Posterior cingulate gyrus (tissue), 11 donors: ENCODE measurements at places on chromosomes 16 and 17.

- DNase-seq, result no peak
These were observed 15.7 kb upstream of the RNF43 start for GRCh38 chr17:58432806-58433573.

DNA sequence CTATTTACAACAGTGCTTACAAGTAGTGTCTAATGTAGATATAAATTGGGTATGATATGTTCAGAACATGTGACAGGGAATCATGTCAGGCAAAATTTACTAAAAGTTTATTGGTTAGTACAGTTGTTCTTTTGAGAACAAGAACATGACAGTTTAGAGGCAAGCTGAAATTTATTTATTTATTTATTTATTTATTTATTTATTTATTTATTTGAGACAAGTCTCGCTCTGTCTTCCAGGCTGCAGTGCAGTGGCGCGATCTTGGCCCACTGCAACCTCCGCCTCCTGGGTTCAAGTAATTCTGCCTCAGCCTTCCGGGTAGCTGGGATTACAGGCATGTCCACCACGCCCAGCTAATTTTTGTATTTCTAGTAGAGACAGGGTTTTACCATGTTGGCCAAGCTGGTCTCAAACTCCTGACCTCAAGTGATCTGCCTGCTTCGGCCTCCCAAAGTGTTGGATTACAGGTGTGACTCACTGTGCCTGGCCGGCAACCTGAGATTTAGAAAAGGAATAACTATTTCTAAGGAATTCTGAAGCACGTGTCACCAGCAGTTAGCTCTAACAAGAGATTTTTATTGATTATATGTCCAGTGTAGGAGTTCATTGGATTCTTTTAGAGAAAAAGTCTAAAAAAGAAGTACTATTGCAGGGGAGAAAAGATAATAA lies 24.9 kb downstream of the MRTFB start:
- DNase-seq, result no peak

- DNase-seq, result no peak
These were observed 20.9 kb downstream of the LDAF1 start for GRCh38 chr16:21179126-21179982.

GRCh38 chr17:55238931-55239297 lies 25.8 kb upstream of the HLF start:
- DNase-seq, result peak; percentile 36

DNA sequence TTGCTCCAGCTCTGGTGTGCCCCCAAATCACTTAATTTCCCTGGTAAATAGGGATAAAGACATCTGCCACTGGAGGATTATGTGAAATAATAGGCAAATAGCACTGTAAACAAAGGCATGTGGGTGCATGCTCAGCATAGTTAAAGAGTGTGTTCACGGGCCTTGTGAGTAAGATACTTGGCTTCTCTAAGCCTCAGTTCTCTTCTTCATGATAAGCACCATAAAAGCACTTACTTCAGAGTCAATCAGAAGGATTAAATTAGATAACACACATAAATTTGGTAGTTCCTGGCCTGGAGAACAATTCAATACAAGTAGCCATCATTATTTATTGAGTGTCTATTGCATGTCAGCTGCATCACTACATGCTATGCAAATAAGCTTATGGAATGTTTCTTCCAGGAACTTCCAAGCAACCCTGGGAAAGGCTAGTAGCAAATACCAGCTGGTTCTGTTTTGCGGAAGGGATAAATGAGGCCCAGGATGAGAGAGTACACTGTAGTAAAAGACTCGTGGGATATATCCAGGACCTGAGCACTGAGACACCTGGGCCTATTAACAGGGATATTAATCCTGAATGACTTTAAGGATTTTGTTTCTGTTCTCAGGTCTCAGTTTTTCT lies 14.5 kb downstream of the CCL11 start:
- no peak for DNase-seq

DNA sequence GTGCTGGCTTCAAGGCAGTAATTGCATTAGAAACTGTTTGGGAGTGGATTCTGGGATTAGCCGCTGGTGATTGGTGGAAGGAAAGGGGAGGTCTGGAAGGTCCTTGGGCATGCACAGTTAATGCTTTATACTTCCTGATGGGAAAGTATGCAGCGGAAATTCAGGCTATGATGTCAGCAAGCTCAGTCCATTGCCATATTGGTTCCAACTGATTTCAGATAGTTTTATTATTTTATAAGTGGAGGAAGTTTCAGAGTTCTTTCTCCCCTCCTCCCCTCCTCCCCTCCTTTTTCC lies 8.1 kb upstream of the CMTR2 start:
- no peak for DNase-seq

GRCh38 chr17:62899361-62899760 lies 66.7 kb upstream of the TANC2 start:
- no peak for DNase-seq

DNA sequence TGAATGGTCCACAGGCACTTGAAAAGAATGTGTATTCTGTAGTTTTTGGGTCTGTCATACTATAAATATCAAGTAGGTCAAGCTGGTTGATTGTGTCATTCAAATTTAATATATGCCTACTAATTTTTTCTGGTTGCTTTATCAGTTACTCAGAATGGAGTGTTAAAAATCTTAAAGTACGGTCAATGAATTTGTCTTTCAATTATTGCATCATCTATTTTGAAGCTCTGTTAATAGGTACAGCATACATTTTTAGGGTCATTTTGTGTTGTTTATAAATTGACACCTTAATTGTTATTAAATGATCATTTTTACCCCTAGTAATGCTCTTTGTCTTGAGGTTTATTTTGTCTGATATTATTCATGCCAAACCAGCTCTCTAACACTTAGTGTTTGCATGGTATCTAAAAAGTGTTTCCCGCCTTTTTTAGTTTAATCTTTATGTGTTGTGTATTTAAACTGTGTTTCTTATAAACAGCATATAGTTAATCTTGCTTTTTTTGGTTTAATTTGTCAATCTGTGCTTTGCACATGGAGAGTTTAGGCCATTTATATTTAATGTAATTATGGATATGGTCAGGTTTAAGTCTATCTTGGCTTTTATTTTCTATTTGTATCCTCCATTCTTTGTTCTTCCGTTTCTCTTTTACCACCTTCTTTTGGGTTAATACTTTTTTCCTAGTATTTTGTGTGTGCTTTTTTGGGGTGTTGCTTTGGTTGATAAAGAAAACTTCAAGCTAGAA lies 204.9 kb upstream of the EEF2KMT start:
- DNase-seq, result no peak

GRCh38 chr17:43814714-43815113 lies 18.2 kb downstream of the MPP3 start:
- no peak for DNase-seq

DNA sequence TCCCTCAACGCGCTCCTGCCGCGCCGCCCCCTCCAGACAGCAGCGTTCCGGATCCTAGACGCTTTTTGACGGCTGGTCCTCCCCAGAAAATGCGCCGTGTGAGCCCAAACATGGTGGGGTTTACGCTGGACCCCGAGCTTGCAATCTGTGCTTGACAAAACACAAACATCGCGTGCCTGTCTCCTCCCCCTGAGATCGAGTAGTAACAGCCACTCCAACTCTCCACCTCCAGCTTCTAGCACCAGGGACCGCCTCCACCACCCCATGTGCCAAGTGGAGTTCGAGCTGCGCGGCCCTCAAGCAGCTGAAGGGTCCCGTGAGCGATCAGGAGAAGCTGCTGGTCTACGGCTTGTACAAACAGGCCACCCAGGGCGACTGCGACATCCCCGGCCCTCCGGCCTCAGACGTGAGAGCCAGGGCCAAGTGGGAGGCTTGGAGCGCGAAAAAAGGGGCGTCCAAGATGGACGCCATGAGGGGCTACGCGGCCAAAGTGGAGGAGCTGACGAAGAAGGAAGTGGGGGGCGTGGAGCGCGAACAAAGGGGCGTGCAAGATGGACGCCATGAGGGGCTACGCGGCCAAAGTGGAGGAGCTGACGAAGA lies 656 bp upstream of the GEMIN4 start:
- peak; percentile 40 for DNase-seq

DNA sequence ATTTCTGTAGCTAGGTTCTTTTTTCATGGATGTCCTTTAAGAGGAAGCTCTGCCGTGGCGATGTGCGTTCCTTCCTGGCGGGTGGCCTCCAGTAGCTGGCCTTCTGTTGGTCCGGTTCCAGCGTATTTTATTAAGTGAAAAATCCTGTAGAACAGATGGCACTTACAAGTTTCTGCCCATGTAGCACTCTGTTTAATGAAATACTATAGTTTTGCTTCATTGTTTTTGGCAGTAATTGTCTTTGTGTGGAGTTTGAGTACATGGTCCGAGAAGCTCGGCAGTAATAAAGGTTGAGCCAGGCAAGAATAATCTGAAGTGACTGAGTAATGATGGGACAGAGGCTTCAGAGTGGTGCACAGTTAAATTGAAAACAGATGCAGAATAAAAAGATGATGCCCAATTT lies 20.4 kb downstream of the USP10 start:
- no peak for DNase-seq

GRCh38 chr16:3147046-3147756 lies 12.4 kb downstream of the ZNF213 start:
- no peak for DNase-seq

DNA sequence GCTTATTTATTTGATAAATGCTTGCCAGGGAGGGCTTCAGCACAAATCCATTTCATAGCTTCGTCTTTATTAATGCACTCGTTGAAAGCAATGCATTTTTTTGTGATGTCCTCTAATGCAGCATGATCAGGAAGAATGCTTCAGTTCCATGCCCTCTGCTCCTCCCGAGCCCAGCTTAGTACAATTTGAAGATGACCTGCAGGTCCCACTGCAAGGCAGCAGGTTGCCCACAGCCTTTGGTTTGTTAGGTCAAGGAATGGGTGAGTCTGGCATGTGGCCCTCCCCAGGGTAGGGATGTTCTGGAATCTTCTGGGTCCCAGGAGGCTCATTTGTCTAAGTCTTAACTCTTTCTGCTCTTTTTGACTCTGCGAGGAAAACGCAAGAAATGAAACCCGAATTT lies 49.4 kb upstream of the MARCHF10 start:
- DNase-seq, result no peak

GRCh38 chr16:83974475-83974874 lies 6.4 kb downstream of the NECAB2 start:
- DNase-seq, result peak; percentile 28

DNA sequence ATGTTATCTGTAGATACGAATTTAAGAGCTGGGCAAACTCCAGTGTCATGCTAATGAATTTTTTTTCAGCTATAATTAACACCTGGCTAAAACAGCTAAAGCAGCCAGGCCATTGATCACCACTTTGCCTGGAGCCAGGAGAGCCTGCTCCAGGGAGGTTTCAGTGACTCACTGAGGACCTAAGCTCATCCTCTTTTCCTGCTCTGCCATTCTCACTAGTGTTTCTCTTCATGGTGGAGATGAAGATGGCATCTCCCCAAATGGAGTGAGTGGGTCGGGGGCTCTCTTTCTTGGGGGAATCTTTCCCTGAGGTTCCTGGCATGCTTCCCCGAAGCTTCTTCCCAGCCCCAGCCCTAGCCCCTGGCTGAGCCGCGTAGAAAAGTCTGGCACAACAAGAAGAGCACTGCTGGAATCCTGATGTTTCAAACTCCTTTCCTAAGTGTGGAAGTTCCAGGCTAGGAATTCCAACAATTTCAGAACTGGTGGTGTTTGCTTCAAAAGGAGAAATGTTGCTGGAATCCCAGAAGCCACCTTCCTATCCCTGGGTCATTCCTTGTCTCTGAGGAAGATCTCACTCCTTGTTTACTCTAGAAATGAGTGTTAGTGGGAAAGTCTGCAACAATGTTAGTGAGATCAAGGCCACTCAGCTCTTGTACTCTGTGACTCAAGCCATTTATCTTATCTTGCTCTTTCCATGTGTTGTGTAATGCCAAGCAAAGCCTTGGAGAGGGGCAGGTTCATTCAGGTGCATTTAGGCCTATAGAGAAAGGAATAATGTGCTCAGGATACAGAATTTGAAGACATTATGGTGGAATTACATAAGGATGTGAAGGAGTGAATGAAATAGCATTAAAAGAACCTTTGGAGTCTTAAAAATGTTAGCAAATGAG lies 26.0 kb upstream of the B4GALNT2 start:
- DNase-seq, result no peak

- peak; percentile 23 for DNase-seq
These were observed 12.6 kb upstream of the SNN start for GRCh38 chr16:11655655-11656054.

DNA sequence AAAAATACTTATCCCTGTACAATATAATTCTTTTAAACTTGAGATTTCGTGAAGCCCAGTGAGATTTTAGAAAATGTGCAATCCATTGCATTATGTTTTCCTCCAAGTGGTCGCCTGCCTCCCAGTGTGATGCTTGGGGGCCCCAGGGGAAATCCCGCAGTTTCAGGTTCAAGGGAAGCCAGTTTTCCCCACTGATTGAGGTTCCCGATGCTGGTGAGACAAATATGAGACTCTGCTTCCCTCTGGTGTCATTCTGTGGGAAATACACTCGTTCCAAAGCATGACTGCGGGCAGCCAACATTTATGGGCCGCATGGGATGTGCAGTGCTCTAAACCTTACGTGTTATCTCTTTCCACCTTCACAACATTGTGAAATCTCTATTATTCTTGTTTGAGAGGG lies 200.8 kb downstream of the PRKCB start:
- DNase-seq, result peak; percentile 51

DNA sequence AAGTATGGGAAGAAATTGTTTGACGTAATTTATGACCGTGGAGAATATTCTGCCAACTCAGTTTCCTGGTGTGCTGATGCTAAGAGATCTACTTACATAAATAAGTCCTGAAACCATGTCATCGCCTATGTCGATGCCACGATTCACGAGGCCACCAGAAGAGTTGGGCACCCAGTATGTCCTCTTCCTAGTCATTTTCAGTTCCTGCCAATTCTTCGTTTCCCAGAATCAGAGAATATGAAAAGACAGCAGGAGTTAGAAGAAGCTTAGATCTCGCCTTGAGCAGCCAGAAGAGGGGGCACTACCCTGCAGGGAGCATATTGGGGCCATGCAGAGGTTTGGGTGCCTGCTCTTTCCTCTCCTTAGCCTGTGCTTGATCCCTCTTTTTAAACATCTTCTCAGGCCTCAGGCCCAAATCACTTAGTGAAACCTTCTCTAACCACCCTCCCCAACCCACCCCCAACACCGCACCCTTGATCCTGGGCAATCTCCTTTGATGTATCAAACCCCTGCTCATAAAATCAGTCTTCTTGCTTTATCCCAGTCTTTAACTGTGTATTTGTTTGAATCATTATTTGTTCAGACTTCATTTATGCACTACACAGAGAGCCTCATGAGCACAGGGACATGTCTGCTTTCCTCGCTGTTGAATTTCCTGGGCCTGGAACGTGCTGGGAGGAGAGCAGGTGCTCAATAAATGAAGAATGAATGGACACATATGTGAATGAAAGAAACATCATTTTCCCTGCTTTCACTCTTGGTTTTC lies 12.2 kb upstream of the LONP2 start:
- no peak for DNase-seq

DNA sequence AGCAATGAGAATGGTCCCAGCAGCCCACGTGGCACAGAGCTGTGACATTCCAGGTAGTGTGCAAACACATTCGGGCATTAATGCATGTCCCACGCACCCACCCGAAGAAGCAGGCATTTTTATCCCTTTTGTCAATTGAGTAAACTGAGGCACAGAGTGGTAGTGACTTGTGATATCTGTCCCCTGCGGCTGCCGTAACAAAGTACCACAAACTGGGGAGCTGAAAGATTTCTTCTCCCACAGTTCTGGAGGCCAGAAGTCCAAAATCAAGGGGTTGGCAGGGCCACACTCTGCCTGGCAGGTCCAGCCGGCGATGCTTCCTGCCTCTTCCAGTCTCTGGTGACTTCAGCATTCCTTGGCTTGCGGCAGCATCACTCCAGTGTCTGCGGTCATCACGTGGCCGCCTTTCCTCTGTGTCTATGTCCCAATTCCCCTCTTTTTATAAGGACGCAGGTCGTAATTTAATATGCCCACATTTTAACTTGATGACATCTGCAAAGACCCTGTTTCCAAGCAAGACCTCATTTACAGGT lies 221.9 kb upstream of the GSE1 start:
- DNase-seq, result no peak
